Fibroblast of skin of left biceps (primary cell): ENCODE measurements at places on chromosomes 3 and 15.
A peak's percentile ranks its signal among the peaks of the same experiment; 100 is the strongest.

GRCh38 chr3:101381809-101382208 lies 61.4 kb upstream of the IMPG2 start:
- DNase-seq, result peak; percentile 19

GRCh38 chr3:10390641-10391373 lies 69.9 kb upstream of the SEC13 start:
- DNase-seq, result no peak

- no peak for DNase-seq
These were observed 55.0 kb downstream of the RHCG start for GRCh38 chr15:89441295-89441812.

DNA sequence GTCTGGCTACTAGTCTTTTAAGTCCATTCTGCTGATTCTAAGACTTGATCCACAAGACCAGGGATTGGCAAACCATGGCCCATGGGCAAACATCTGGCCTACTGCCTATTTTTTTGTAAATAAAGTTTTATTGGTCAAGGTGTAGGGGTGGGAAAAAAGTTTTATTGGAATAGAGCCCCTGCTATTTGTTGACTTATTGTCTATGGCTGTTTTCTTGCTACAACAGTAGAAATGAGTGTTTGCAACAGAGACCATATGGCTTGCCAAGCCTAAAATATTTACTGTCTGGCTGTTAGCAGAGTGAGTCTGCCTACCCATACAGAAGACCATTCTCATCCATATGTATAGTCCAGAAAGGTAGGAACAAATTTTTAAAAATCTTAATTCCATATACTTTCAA lies 106.4 kb downstream of the PTPRG start:
- no peak for DNase-seq

- no peak for DNase-seq
These were observed 4.9 kb downstream of the ZBTB38 start for GRCh38 chr3:141373232-141373631.

DNA sequence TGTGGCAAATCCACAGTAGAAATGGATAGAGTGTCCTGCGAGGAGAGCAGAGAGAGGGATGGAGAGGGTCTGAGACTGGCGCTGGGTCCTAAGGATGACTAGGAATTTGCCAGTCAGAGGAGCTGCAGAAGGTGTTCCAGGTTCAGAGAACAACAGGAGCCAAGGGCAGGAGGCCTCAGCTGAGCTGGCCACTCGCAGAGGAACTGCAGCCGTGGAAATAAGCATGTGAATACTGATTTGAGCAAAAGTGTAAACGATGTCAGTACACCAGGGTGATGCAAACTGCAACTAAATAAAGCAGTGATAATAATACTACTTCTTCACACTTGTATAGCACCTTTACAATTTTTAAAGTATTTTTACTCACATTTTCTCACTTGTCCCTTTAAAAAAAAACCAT lies 24.6 kb downstream of the SEMA6D start:
- no peak for DNase-seq

DNA sequence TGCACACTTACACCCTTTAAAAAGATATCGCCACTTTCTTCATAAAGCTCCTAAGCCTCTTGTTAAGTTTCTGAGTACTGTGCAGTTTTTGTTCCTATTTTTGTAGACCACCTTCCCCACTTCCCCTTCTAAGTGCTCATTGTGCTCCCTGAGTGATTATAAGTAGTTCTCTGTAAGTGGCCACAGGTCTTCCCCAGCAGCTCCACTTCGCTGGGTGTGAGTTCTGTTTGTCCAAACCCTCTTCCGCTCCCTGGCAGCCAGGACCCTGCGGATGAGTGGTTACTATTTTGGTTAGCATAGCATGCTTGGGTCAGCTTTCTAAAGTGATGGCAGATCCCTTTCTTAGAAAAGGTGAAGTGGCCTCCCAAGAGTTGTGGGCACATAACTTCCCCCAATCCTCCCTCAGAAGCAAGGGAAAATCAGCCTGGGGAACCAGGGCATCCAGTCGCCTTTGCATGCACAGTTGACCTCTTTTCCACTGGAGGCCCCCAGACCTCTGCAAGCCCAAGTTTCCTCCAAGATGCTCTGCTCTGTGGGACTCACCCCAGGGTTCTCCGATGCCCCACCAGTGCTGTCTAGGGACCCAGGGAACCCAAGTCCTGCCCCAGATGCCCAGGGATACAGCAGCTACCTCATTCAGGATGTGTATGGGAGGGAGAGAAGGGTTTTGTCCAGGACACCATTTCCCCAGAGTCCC lies 69.6 kb downstream of the ATP10A start:
- DNase-seq, result no peak

GRCh38 chr3:195083659-195084058 lies 187.3 kb downstream of the XXYLT1 start:
- no peak for DNase-seq

DNA sequence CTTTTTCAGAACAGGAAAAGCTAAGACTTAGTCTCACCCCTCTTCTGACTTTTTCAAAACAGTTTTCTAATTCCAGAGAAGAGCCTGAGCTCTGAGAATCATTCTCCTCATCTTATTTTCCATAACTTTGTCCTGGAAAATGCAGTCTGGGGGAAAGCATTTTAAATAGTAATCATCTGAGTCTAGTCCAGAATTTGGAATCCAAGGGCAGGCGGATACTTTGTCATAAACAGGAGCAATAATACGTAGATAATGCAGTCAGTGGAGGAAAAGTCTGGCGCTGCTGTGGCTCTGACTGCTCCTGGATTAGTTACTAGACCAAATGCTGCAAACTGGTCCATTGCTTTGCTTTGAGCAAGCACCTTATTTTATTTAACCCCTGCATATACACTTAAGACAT lies 285.0 kb downstream of the THSD4 start:
- DNase-seq, result no peak

- no peak for DNase-seq
These were observed 42.3 kb upstream of the SLC25A36 start for GRCh38 chr3:140899363-140899762.

GRCh38 chr3:149542375-149543312 lies 68.1 kb downstream of the TM4SF4 start:
- no peak for DNase-seq
